ENCODE measurements at places on chromosomes 1 and 21.

GRCh38 chr1:183467687-183468086 lies 4.6 kb upstream of the SMG7 start:
- DNase-seq: no peak

- DNase-seq: no peak
These were observed 64.6 kb downstream of the RHOU start for GRCh38 chr1:228799924-228800323.

GRCh38 chr21:45404730-45405270 lies at the start of gene COL18A1:
COL18A1 (plus strand) TSS chr21:45405165; CDS start chr21:45405231, 66 bp downstream.
- no peak for DNase-seq

GRCh38 chr1:68429233-68429808 lies 20.4 kb downstream of the RPE65 start:
- DNase-seq: no peak

DNA sequence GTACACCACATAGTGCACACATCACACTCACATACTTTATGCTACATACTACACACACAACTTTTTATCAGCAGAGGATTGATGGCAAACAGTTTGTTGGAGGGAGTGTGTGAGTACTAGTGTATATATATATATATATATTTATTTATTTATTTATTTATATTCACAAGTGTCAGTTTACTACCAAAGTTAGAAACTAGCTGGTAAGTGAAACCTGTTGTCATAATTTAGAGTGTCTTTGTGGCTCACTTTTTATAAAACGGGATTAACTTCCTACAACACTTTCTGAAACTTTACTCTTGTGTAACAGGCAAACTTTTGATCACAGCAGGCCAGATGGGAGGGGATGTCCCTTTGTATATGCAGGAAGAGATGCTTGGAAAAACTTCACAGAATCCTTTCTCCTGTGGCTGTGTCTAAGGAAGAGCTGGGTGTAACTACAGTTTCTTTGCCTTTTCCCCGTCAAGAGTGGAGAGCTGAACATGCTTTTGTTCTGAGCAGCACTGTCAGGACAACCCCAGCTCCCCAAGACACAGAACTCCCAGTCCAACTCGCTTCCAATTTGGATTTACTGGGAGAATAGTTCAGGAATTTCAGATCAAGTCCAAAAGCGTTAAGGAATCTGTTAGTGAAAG lies 1.9 kb upstream of the SAMD13 start:
- no peak for DNase-seq

DNA sequence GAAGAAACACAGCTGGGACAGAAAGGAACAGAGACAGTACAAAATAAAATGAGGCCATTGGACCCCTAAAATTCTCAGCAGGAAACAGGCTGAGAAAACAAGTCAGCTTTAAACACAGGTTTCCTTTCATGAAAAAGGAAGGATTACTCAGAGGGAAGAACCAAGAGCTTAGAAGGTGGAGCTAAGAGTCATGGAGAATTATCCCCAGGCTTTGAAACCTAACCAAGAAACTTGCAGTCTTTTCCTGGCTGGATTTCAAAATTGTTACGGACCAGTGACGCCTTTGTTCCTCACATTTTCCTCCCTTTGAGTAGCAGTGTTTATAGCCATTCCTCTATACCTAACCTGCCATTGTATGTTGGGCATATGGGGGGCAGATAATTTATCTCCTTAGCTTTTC lies 8.8 kb downstream of the HMGB4 start:
- DNase-seq: no peak

GRCh38 chr1:11729498-11730428 lies 6.2 kb upstream of the AGTRAP start:
- DNase-seq: no peak

- DNase-seq: peak; percentile 29
These were observed 42.8 kb downstream of the ACP6 start for GRCh38 chr1:147627435-147628110.

GRCh38 chr1:99644279-99645004 lies 1.5 kb upstream of the PALMD start:
- no peak for DNase-seq

GRCh38 chr1:219542828-219543518 lies 69.9 kb downstream of the ZC3H11B start:
- no peak for DNase-seq

DNA sequence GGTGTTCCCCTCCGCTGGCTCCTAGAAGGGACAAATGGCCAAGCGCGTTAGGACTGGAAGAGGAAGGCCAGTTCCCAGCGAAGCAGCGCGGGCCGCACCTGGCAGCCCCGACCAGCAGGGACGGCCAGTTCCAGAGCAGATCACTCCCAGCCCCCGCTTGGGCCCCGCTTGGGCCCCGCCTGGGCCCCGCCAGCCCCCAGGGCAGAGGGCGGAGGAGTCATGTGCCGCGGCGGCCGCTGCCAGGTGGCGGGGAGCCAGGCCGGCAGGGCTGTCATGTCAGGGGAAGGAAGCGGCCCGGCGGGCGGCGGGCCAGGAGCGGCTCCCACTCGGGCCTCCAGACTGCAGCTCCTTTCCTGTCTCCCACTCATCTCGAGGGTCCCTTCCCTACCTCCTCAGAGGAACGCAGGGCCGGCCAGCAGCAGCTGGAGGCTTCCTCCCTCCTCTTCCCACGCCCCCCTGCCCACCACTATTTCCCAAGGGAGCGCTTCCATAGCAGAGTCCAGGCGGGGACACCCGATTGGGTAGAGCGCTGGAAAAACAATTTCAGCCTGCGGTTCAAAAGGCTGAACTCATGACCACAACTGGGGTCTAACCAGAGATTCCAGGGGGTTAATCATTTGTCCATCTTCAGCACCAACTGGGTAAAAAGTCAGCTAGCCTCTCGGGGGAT lies 16.5 kb downstream of the ZNF697 start:
- no peak for DNase-seq

DNA sequence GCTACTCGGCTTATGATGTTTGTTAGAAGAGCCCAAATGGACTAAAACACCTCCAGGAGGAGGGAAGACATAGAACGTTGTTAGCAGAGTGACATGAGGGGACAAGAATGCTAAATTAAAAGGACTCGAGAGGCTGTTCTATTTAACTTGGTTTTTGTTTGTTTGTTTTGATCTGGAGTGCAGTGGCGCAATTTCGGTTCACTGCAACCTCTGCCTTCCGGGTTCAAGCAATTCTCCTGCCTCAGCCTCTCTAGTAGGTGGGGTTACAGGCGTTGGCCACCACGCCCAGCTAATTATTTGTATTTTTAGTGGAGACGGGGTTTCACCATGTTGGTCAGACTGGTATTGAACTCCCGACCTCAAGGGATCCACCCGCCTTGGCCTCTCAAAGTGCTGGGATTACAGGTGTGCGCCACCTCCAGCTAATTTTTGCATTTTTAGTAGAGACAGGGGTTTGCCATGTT lies 5.1 kb upstream of the HNRNPU start:
- DNase-seq: no peak

DNA sequence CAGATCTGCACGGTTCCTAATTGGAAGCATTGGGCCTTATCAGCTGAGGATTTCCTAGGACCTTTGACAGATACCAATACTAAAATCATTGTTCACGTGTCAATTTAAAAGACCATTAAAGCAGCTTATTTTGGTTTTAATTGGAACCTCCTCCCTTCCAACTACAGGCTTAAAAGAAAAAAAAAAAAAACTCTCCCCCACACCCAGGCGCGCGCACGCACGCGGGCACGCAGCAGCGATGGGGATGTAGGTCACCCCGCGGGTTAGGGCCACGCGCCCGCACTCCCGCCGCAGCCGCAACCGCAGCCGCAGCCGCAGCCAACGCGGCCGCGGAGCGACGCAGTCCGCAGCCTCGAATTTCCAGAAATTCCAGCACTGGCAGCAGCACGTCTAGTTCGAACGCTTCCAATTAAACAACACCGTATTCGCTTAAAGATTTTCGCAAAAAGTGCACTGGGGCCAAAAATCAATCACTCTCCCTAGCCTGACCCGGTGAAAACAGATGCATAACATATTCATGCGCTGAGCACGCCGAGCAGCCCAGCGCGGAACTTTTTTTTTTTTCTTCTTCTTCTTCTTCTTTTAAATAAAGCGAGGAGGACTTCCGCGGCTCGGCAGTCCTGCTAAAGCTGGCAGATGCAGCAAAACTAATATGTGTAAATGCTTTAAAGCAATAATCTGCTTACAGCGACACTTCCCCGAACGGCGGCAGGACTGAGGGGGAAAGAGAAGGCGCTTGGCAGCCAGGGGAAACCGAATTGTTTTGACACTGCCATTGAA lies 13.3 kb upstream of the BARHL2 start:
- DNase-seq: no peak

DNA sequence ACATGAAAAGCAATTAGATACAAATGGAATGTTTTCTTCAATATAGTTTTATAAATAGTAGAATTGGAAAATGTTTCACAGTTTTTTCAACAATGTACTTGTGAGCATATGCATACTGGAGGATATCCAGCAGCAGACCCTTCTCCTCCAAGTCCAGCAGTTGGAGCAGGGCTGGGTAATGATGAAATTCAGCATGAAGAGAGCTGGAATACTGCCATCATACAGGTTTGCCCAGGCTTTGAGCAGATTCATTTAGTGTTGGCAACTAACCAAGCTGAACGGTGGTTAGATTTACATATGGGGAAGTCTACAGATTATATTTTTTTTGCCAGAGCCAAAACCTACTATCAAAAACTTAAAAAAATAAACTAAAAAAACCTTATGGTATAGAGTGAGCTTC lies 38.3 kb downstream of the WDR3 start:
- no peak for DNase-seq

- no peak for DNase-seq
These were observed 128.2 kb upstream of the KIAA0040 start for GRCh38 chr1:175320804-175321203.

- DNase-seq: no peak
These were observed 43.6 kb downstream of the SLC19A1 start for GRCh38 chr21:45498646-45499000.

GRCh38 chr1:154988058-154988954 lies 5.1 kb upstream of the LENEP start:
- no peak for DNase-seq

DNA sequence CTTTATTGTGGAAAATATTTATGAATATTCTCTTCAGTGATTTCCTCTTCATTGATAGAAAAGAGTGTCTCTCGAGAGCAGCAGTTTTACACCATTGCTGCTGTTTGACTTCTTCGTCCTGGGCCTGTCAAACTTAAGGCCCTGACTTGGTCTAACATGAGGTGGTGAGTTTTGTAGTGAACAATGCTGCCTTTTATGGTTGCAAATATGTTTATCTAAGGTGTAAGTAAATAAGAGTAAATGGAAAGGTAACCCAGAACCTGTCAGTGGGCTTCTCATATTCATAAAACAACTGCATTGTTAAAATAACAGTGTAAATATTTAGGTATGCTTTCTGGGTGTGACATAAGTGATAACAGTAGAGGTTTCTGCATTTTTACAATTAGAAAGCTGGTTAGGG lies 62.8 kb upstream of the SCCPDH start:
- no peak for DNase-seq

- no peak for DNase-seq
These were observed 109.5 kb downstream of the TRABD2B start for GRCh38 chr1:47887475-47888293.

DNA sequence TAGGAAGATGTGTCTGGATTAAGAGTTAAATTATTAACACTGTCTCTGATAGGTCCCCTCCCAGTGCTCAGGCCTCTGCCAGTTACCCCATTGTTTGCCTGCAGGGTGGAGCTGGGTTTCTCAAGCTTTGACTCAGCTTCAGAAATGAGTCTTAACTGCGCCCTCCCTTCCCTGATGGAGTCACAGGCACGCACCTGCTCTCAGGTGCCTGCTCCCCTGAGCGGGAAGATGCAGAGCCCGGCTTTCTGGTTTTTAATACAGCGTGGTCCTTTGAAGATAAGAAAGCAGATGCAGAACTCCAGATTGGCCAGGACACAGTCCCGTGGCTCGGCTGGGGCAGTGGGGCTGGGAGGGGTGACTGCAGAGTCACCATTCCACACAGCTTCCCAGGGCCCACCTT lies 3.2 kb upstream of the SPRR4 start:
- DNase-seq: no peak

DNA sequence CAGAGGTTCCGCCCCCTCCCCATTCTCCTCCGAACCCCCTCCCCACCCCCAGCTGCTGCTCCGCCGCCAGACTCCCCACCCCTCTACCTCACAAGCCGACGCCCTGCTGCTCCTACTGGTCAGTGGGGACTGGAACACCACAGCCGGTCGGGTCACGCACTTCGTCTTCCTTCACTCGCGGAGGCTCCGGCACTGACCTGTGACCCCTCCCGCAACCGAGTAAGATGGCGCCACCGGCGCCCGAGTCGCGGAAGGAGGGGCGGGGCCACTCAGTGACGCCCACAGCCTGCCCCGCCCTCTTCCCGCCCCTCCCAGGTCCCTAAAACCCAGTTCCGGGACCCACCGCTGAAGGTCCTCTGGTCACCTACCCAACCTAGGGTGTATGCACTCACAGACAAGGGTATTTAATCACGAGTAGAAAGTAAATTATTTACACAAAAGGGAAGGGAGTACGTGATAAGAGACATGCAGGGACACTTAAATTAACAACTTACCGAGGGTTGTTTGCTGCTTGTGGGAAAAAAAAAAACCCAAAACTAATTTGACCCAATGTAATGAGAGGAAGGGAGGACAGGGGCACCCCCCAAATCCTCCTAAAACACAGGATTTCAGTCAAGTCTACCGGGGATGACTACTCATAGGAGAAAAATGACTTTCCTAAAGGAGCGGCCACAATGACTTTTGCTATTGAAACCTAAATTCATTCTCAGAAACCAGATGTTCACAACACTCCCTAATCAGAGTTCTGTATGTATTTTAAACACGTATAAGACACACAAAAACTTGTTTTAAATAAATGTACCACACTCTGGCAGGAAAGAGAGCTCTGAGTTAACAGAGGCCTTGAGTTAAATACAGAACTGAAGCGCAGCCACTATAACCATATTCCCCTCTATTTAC lies at the start of gene RIT1:
Gene RIT1 (minus strand): TSS at position 194 of the 900 bp plus-strand sequence. CDS start 588 bp downstream, outside the sequence.
- peak; percentile 84 for DNase-seq

GRCh38 chr21:37184784-37185593 lies 82.1 kb downstream of the VPS26C start:
- DNase-seq: no peak

- no peak for DNase-seq
These were observed 3.3 kb downstream of the SRM start for GRCh38 chr1:11056504-11056903.

GRCh38 chr1:180246579-180246978 lies 16.5 kb downstream of the LHX4 start:
- DNase-seq: no peak

DNA sequence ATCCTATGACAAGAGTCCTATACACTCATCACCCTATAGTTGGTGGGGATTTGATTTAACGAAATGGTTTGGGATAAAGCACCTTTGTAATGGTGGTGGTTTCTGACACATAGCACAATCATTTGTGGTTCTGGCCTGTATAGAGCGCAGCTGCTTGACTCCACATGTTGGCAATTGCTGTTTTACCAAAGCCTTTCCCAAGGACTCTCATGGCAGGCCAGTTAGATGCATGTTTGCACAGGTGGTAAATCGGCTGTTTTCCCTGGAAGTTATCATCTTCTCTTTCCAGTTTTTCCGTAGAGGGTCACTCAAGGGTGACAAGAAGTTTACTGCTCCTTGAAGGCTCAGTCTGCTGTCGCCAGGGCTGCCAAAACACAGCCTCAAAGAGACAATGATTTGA lies 17.1 kb upstream of the XPR1 start:
- DNase-seq: no peak

- peak; percentile 2 for DNase-seq
These were observed 29.4 kb downstream of the FRRS1 start for GRCh38 chr1:99737016-99737415.
